ENCODE measurements at places on chromosomes 12 and 14. TPM values are rescaled to one million over a fixed set of nuclear protein-coding genes. Genes with fewer than 3 reads are reported as not detected.

- H3K36me3 ChIP-seq, result no peaks in the 10 kb centered on the region
- no peak overlapping the region for H3K27ac ChIP-seq
- H3K27me3 ChIP-seq, result peaks cover 18% of the 10 kb centered on the region
- H3K4me3 ChIP-seq, result no peak overlapping the region
- no peak for DNase-seq
- peaks cover 36% of the 10 kb centered on the region for H3K4me1 ChIP-seq
These were observed 60.0 kb downstream of the CCNK start for GRCh38 chr14:99541211-99541610.

DNA sequence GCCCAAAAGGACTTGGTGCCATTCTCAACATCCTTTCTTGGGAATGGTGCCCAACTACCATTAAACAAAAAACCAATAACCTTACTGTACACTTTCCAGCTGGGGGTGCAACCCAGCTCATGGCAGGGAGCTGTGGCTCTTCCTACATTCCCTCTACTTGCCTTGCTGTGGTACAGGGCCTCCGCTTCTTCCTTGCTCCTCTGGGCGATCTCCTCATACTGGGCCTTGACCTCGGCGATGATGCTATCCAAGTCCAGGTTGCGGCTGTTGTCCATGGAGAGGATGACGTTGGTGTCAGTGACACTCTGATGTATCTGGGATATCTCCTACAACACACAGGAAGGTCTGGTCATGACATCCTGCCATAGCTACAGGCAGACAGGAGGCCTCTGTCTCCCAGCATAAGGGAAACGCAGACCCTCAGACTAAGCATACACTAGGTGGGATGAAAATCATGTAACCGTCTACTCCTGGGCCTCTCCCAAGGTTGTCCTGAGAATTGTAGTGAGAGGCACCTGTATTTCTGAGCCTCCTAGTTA lies 3.9 kb downstream of the KRT2 start:
- H3K36me3 ChIP-seq, result no peaks in the 10 kb centered on the region
- H3K27ac ChIP-seq, result no peak overlapping the region
- H3K27me3 ChIP-seq, result peaks cover 25% of the 10 kb centered on the region
- H3K4me3 ChIP-seq, result no peak overlapping the region
- DNase-seq, result no peak

GRCh38 chr12:121810234-121810817 lies 6.5 kb downstream of the SETD1B start:
- peaks cover 47% of the 10 kb centered on the region for H3K4me1 ChIP-seq
- no peaks in the 10 kb centered on the region for H3K27me3 ChIP-seq

- H3K27ac ChIP-seq, result no peak overlapping the region
- H3K36me3 ChIP-seq, result no peaks in the 10 kb centered on the region
- H3K4me1 ChIP-seq, result no peaks in the 10 kb centered on the region
- no peaks in the 10 kb centered on the region for H3K27me3 ChIP-seq
These were observed 1211.7 kb downstream of the TMEM121 start for GRCh38 chr14:106738075-106738474.

- no peak overlapping the region for H3K27ac ChIP-seq
- no peak overlapping the region for H3K4me3 ChIP-seq
- no peaks in the 10 kb centered on the region for H3K27me3 ChIP-seq
- no peak for DNase-seq
These were observed 319.7 kb upstream of the LRIG3 start for GRCh38 chr12:59240048-59240447.

DNA sequence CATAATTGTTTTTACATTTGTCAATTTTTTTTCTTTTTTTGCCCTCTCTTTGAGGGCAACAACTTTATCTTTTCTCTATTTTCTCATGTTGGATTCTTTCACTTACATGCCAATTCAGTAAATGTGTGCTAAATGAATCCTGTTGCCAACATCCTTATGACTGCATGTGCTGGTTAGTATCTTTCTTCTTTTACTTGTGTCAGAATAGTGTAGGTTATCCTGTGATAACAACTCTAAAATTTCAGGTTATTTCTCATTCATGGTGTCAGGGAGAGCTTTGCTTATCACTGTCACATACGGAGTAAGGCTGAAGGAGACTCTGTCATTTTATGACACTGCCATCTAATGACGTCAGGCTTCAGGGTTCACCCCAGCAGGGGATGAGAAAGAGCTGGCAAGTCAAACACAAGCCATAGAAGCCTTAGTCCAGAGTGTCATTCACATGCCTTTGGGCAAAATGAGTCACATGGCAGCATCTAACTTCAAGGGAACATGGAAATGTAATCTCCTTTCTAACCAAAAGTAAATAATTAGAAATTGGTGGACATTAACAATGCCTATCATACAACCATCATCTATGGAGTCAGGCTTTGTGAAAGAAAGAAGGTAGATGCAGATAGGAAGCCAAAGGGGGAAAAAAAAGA lies 242.5 kb upstream of the ATP2B1 start:
- H3K27ac ChIP-seq, result no peak overlapping the region
- H3K4me1 ChIP-seq, result peaks cover 31% of the 10 kb centered on the region
- no peaks in the 10 kb centered on the region for H3K27me3 ChIP-seq
- no peak for DNase-seq
- no peaks in the 10 kb centered on the region for H3K36me3 ChIP-seq
- no peak overlapping the region for H3K4me3 ChIP-seq

GRCh38 chr12:51449580-51450246 lies 25.1 kb downstream of the SLC4A8 start:
- no peak overlapping the region for H3K4me3 ChIP-seq
- H3K36me3 ChIP-seq, result no peaks in the 10 kb centered on the region
- peaks cover 4% of the 10 kb centered on the region for H3K4me1 ChIP-seq
- H3K27ac ChIP-seq, result no peak overlapping the region

DNA sequence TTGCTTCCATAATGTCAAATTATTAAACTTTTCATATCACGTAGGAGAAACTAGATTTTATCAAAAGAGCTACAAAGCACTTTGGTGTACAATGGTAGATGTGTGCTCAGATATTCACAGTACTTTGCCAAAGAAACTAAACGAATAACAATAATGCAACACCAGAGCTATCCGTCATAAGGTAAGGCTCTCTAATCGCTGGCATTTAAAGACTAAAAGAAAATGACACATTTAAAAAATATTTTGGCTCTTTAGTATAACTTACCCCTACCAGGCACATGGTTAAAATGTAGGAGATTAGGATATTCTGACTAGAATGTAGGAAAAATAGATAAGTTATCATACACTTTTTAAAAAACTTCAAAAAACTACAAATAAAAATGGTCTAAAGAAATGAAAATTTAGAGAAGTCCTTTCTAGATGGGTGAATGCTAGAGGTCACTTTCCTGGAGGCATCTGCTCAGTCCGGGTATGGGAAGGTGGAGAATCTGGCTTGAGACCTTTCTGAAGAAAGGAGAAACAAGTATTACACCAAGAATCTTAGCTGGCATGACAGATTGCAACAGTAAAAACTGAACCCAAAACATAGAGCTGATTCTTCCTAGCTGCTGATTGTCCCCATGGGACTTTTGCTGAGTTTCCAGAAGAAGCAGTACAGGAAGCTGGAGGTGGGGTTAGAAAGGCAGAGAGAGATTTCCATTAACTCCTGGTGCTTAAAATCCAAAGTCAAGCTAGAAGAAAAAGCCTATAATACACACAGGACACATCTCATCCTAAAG lies 67.9 kb downstream of the FAR2 start:
- H3K4me3 ChIP-seq, result no peak overlapping the region
- no peak overlapping the region for H3K27ac ChIP-seq
- no peaks in the 10 kb centered on the region for H3K27me3 ChIP-seq
- no peak for DNase-seq
- H3K4me1 ChIP-seq, result no peaks in the 10 kb centered on the region

DNA sequence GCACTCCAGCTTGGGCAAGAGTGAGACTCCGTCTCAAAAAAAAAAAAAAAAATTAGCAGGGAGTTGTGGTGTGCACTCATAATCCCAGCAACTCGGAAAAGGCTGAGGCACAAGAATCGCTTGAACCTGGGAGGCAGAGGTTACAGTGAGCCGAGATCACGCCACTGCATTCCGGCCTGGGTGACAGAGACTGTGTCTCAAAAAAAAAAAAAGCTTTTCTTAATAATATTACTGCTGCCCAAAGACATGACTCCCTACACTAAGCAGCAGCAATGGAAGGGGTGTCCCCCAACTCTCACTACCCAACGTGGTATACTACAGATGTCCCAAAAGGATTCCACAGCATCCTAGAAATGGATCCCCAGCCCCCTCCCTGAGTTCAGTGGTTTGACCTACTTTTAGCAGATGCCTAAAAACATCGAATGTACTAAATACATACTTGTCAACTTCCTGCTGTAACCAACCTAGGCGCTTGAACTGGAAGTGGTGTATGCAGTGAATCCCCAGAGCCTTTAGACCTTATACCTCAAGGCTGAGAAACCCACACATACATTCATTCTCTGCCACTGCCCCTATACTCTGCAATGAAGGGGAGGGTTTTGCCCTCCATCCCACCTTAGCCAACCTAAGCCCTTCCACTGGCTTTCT lies 8.5 kb upstream of the FKBP11 start:
- H3K4me1 ChIP-seq, result no peaks in the 10 kb centered on the region
- no peak overlapping the region for H3K4me3 ChIP-seq
- no peak overlapping the region for H3K27ac ChIP-seq
- H3K27me3 ChIP-seq, result no peaks in the 10 kb centered on the region
- peaks cover 11% of the 10 kb centered on the region for H3K36me3 ChIP-seq

GRCh38 chr14:34462132-34462893 lies at the start of gene SPTSSA:
Gene SPTSSA (minus strand): TSS chr14:34462240. CDS start chr14:34462207, 33 bp downstream.
- DNase-seq, result peak; percentile 79
- peak within 1 kb of the TSS; percentile 92 for H3K4me3 ChIP-seq
- H3K27ac ChIP-seq, result peak within 1 kb of the TSS; percentile 97
- H3K4me1 ChIP-seq, result peaks cover 27% of the 10 kb centered on the region

DNA sequence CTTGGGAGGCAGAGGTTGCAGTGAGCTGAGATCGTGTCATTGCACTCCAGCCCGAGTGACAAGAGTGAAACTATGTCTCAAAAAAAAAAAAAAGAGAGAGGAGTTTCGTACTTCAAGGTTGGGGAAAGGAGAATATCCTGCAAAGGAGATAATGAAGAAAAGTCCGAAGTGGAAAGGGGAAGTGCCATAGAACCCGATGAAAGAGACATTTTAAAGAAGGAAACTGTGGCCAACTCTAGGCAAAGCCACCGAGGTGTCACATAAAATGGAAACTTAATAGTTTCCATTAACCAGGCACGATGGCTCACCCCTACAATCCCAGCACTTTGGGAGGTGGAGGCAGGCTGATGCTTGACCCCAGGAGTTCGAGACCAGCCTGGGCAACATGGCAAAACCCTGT lies 15.0 kb upstream of the LTBP2 start:
- H3K36me3 ChIP-seq, result no peaks in the 10 kb centered on the region
- H3K4me3 ChIP-seq, result no peak overlapping the region
- H3K27me3 ChIP-seq, result peaks cover 2% of the 10 kb centered on the region
- no peak overlapping the region for H3K27ac ChIP-seq
- H3K4me1 ChIP-seq, result no peaks in the 10 kb centered on the region
- DNase-seq, result no peak

GRCh38 chr12:52629281-52630007 lies 11.1 kb upstream of the KRT73 start:
- H3K36me3 ChIP-seq, result no peaks in the 10 kb centered on the region
- no peak overlapping the region for H3K27ac ChIP-seq
- H3K27me3 ChIP-seq, result peaks cover 34% of the 10 kb centered on the region
- H3K4me3 ChIP-seq, result no peak overlapping the region
- DNase-seq, result no peak

- no peak overlapping the region for H3K4me3 ChIP-seq
- H3K27ac ChIP-seq, result no peak overlapping the region
- no peak for DNase-seq
- no peaks in the 10 kb centered on the region for H3K36me3 ChIP-seq
- no peaks in the 10 kb centered on the region for H3K4me1 ChIP-seq
These were observed 93.7 kb downstream of the DHRS2 start for GRCh38 chr14:23729720-23730387.

DNA sequence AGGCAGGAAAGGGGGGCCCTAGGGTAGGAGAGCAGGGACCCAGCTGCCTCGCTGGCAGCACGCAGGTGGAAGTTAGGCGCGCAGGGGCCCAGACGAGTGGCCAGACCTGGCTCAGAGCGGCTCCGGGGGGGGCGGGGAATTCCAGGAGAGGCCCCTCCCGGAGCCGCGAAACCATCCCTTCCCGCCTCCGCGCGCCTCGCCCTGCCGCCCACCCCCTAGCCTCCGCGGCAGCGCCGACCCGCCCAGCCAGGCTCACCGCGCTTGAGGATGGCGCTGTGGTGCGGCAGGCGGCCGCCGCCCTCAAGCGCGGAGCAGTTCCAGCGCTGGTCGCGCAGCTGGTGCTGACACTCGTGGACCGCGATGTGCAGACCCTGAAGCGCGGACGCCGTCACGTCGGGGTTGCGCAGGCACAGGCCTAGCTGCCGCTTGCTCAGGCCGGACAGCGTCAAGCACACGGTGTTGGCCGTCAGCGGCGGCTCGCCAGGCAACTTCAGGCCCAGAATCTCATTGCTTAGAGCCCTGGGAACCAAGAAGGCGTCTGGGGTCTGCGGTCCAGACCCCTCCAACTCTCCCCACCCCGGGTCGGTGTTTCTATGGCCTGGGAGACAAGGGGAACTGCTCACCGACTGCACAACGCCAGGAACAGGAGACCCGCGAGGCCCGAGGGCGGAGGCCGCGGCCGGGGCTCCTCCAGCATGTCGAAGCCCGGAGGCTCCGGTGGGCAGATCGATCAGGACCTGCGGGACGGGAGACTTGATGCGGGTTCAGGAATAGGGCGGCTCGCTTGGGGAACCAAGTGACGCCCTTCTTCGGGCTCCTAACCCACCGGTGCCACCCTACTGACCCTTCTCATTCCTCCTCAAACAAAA lies 1.5 kb downstream of the WNT10B start:
- peaks cover 15% of the 10 kb centered on the region for H3K4me1 ChIP-seq
- H3K4me3 ChIP-seq, result no peak overlapping the region
- no peak for DNase-seq
- no peaks in the 10 kb centered on the region for H3K36me3 ChIP-seq
- H3K27ac ChIP-seq, result no peak overlapping the region
- H3K27me3 ChIP-seq, result peaks cover 97% of the 10 kb centered on the region

DNA sequence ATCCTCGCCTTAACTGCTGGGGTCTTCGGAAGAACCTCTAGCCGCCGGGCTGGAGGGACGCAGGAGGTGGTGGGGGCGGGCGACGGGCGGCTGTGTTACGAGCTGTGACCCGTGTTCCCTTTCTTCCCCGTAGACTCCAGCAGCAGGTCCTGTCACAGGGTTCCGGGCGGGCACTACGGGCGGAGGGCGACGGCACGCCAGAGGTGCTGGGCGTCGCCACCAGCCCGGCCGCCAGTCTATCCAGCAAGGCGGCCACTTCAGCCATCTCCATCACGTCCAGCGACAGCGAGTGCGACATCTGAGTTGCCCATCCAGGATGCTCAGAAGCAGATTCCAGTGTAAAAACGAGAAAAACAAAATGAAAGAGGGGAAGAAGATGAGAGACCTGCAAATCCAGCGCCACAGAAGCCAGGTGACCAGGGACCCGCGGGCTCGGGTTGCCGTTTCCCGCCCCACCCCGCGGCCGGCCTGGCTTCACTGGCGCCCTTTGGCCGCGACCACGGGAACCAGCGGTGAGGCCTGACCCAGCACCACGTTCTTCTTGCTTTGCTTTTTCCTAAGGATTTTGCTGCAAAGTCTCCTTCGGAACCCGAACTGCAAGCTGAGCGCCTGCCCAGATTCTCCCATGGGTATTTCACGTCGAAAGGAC lies 2.1 kb downstream of the SIX6 start:
- DNase-seq, result no peak
- peaks cover 21% of the 10 kb centered on the region for H3K4me1 ChIP-seq
- H3K4me3 ChIP-seq, result peak overlapping the region; percentile 68
- H3K27me3 ChIP-seq, result peaks cover 94% of the 10 kb centered on the region

IGF1 gene
- total RNA-seq, result not detected

ZFHX2 gene
- total RNA-seq, result 11.0 TPM

CCDC88C gene
- 44.7 TPM for total RNA-seq

GPR84 gene
- not detected for total RNA-seq

FAM181A gene
- 13.4 TPM for total RNA-seq

CLEC14A gene
- not detected for total RNA-seq

DEPDC4 gene
- total RNA-seq, result 4.1 TPM

ATP6V1D gene
- 52.9 TPM for total RNA-seq

OR6C2 gene
- not detected for total RNA-seq

FIGNL2 gene
- 39.7 TPM for total RNA-seq
